ENCODE measurements at places on chromosomes 5 and 9.
A peak's percentile ranks its signal among the peaks of the same experiment; 100 is the strongest.

- DNase-seq: peak; percentile 30
Observed at GRCh38 chr5:59588922-59589321, 304.6 kb downstream of the PDE4D start.

GRCh38 chr5:60184606-60185005, 291.1 kb upstream of the PDE4D start:
- no peak for DNase-seq

GRCh38 chr5:68285851-68286611, 70.5 kb downstream of the PIK3R1 start:
- peak; percentile 30 for DNase-seq

DNA sequence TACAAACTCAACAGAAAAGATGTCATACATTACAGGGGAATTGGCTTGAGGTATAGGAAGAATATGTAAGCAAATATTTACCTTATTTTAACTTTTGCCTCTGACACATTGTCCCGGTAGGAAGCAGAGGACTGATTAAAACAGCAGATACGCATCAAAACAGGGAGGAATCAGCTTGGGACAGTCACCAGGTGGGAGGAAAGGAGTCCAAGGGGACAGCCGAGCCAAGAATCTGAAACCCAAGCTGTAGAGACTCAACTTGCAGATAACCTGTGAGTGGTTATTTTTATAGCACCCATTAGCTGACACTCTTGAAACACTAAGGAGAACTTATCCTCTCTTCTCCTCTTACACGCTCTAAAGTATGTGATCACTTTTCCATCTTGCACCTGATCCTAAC, 22.3 kb downstream of the PDZD2 start:
- no peak for DNase-seq

DNA sequence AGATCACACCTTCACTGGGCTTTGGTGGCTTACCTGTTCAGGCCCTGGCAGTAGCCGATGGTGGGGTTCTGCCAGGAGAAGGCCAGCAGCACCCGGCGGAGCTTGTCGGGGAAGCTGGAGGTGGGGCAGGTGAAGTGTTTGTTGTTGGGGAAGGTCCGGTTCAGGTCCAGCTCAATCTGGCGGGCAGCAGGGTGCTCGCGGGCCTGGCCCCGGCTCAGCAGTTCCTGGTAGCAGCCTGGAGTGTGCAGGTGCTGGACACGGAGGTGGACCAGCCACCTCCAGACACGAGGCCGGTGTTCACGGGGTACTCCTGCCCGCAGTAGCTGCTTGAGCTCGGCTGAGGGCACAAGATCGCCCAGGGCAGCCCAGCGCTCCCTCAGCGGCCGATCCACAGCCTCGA, 16.2 kb upstream of the CORO2A start:
- DNase-seq: no peak

DNA sequence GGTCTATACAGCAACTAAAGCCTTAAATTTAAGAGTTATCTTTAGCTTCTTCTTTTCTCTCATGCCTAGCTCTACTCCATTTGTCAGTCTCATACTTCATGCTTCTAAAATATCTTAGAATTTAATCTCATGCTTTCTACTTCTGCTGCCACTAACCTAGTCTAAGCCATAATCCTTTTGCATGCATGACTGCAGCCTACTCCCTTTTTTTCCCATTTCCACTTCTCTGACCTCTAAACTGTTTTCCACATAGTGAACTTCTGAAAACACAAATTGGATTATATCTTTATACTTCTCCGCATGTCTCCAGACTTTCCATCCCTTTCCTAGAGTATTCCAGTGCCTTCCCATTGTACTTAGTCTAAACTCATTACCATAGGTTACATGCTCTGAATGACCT, 193.0 kb downstream of the XRCC4 start:
- DNase-seq: no peak

DNA sequence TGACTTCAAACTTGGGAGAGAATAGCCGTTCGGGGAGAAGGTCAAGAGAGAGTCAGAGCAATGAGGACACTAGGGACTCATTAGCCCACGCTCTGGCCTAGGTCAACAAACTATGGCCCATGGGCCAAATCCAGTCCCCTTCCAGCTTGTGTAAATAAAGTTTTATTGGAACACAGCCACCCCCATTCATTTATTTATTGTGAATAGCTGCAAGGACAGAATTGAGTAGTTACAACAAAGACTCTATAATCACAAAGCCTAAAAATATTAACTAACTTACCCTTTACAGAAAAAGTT, 33.1 kb upstream of the TRIM32 start:
- DNase-seq: no peak

DNA sequence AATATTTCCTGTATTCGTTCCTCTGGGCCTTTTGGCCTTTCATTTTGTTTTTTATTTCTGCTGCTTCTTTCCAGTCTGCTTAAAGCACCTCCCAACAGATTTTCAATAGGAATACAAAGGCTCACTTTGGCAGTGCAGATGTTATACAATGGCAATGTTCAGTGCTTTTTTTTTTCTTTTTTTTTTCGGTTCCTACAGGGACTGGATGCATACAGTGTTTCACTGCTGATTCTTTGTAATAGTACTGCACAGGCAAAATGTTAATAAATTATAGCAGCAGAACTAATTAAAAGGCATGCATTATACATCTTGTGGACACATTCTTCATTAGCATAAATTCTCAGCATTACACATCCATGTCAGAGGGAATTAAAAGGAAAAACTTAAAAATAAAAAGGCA, 356.6 kb upstream of the C9orf72 start:
- no peak for DNase-seq

GRCh38 chr9:81468084-81468595, 221.2 kb downstream of the TLE1 start:
- DNase-seq: no peak

DNA sequence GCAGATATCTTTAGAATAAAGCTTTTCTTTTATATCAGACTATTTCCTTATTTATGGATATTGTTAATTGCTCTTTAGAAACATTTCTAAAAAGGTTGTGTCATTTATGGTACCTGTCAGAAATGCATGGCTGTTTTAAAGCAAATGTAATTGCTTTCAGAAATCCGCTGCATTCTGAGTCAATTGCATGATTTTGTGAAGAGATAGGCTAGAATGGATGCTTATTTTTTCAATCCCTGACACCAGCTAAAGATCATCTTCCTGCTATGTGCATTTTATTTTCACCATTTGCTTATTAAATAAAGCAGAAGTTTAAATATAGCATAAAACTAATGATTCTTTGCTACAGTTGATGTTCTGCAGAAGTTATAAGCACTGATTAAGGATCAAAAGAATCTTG, 170.2 kb upstream of the C9orf72 start:
- no peak for DNase-seq

- peak; percentile 79 for DNase-seq
Observed at GRCh38 chr5:149128023-149128875, 13.0 kb upstream of the ABLIM3 start.

DNA sequence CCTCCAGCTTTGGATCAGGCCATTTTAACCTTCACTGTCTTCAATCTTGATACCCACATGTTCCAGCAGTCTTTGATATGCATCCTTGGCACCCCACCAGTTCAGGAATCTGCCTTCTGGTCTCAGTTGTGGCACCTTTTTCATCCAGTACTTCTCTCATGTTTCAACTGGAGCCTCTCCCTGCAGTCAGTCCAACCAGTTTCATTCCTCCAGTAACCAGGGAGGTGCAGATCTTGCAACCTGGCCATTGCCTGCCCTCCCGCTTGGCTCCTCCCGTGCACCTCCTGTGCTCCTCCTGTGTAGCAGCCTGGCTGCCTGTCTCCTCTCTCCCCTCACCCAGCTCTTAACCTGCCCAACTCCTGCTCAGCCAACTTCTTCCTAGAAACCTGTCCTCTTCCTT, 20.2 kb downstream of the FUBP3 start:
- DNase-seq: no peak

- DNase-seq: no peak
Observed at GRCh38 chr9:22116758-22117157, 107.7 kb upstream of the CDKN2B start.

GRCh38 chr9:85428230-85428629, 313.5 kb downstream of the AGTPBP1 start:
- DNase-seq: no peak

DNA sequence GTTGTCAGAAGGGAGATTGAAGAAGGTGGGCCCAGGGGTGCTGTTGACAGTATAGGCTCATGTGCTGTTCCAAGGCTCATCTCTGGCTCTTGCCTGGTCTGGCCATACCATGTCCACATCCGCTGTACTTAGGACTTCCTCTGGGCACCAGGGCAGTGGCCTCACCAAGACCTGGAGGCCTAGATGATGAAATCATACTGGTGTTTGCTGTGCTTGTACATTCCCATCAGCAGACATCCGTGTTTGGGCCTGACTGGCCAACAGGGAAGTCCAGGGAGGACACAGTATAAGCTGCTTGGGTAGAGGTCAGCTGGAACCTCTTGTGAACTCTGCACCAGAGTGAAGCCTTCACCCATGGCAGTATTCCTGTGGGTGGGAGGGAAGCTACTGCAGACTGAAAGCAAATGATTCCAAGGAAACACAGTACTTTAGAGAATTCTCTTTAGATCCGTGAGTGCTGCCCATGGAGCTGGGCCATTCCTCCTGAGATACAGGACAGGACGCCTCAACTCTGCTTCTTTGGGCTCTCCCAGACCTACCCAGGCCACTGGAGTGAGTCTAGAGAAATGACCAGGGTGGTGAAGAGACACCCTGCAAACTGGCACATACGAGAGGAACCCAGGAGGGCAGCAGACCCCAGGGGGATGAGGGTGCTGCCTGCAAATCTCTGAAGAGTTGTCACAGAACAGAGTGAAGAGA, 22.5 kb downstream of the POLR1E start:
- DNase-seq: no peak

DNA sequence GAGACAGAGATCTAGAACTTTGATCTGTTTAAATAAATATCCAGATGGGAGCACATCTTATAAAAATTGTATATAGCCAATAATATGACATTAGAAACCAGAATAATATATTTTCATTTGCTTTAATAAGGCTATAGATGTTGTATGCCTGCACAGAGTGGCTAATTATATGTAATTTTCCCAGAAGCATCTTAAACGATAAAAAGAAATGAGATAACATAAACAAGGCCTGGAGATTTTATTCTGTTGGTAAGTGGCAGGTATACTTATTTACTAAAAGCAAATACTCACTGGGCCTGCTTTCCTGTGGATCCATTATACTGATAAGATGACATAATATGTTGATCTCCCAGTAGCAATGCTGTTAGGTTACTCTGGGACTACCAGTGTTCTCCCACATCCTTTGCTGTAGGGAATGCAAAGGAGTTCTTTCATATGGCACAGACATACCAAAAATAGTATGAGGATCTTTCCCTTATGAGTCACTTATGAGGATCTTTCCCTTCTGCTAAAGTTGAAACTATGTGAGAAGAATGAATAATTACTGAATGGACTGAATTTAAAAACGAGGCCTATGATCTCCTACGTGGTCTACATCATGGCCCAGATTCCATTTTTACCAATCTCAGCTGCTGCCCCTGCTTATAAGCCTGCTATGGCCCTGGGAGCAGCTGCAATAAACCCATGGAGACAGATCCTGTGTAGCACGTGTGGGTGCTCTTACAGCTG, 112.1 kb downstream of the NUDT12 start:
- DNase-seq: peak; percentile 52

- no peak for DNase-seq
Observed at GRCh38 chr5:174520420-174521396, 203.7 kb upstream of the MSX2 start.

- no peak for DNase-seq
Observed at GRCh38 chr9:90458485-90458884, 184.1 kb downstream of the DIRAS2 start.

- DNase-seq: peak; percentile 52
Observed at GRCh38 chr5:181217111-181217802, 5.8 kb upstream of the TRIM41 start.

DNA sequence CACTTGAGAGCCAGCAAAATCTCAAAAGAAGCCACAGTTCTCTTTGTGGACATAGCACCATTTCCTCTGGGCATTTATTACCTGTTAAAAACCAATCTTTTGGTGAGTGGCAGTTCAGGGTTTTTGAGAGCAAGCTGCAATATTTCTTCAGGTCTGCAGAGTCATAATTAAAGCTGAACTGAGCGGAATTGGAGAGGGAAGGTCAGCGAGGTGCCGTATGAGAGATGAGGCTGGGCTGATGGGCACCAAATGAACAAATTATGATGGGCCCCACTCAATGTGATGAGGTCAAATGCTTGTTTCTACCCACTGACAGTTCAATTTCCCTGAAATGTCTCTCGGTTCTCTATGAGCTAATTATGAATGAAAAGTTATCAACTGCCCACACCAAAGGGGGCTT, 231.9 kb downstream of the AP3B1 start:
- DNase-seq: no peak

GRCh38 chr9:99015890-99016289, 72.2 kb downstream of the COL15A1 start:
- DNase-seq: no peak

GRCh38 chr5:140110646-140110957, 3.3 kb upstream of the PURA start:
- DNase-seq: no peak

DNA sequence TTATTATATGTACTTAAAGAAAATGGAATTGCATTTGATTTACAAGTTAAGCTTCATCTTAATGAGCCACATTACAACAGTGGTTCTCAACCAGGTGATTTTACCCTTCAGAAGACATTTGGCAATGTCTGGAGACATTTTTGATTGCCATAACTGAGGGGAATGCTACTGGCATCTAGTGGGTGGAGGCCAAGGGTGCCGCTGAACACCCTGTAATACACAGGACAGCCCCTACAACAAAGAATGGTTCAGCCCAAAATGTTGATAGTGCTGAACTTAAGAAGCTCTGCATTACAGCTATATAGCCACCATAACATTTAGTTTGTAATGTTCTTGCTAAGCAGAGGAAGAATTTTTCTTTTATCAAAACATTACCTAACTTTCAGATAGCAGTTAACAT, 103.1 kb downstream of the PAM start:
- no peak for DNase-seq

GRCh38 chr9:135930446-135931345, 23.4 kb upstream of the CAMSAP1 start:
- no peak for DNase-seq

GRCh38 chr5:123170816-123171215, 81.8 kb downstream of the PRDM6 start:
- DNase-seq: no peak

Data from AG20443 (cell line).